ENCODE measurements at places on chromosomes 13 and 19. TPM values are rescaled to one million over a fixed set of nuclear protein-coding genes. Genes with fewer than 3 reads are reported as not detected.

The RDH8 gene
- not detected for polyA plus RNA-seq

The ZFP30 gene
- polyA plus RNA-seq = 3.0 TPM

The TEAD2 gene
- polyA plus RNA-seq = 15.7 TPM

The PDX1 gene
- polyA plus RNA-seq = not detected

The CGB5 gene
- not detected for polyA plus RNA-seq

The GDF15 gene
- polyA plus RNA-seq = 154 TPM

All from kidney (tissue), 22 donors.